ENCODE measurements at places on chromosomes 4 and X. TPM values are rescaled to one million over a fixed set of nuclear protein-coding genes. Genes with fewer than 3 reads are reported as not detected.

DNA sequence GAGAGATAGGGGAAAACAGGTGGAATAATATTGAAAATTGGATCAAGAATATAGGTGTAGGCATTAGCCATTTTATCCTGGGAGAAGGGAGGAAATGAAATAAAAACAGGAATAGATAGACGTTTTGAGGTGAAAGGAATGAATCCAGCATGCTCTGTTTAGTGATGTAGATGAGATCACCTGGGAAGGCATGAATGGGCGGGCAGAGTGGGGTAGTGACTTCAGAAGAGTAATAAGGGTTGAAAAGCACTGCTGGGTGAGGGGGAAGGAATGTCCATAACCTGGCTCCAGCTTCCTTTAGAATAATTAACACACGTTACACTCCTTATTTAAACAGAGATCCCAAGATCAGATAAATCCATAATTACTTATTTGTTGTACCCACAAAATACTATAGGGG is 191.1 kb upstream of the ANXA3 start:
- DNase-seq = no peak

DNA sequence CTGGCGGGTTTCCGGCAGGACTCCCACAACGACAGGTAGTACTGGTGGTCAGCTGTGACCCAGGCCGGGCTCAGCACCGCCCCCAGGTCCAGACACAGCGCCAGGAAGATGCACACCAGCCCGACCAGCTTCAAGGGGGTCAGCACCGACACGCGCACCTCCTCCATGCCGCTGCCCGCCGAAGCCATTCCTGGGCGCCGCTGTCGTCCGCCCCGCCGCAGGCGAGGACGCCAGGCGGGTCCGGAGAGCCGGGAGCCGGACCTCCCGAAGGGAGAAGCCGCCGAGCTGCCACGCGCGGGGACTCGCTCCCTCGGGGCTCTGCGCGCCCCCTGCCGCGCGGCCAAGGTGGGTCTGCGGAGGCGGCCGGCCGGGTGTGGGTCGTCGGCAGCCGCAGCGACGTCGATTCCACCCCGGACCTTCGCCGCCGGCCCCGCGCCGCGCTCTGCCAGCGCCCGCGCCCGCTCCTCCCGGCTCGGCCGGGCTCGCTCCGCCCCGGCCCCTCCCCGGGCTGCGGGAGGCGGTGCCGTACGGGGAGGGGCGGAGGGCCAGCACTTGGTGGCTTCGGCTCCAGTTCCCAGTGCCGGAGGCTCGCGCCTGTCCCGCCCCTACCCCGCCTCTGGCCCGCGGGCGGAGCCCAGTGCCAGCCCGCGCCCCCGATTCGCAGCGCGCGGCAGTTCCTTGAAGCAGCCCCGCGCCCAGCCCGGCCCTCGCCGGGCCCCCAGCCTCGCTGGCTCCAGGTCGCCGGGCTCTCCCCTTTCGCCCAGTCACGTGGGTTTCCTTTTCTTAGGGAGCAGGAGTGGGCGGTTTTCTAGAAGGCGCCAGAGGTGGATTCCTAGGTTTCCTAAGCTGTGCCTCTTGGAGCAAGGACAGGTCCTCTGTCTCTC is at the start of gene TMEM47:
TMEM47 (minus strand) TSS at position 444 of the 884 bp plus-strand sequence; CDS start at position 188, 256 bp downstream.
- peak; percentile 81 for DNase-seq

DNA sequence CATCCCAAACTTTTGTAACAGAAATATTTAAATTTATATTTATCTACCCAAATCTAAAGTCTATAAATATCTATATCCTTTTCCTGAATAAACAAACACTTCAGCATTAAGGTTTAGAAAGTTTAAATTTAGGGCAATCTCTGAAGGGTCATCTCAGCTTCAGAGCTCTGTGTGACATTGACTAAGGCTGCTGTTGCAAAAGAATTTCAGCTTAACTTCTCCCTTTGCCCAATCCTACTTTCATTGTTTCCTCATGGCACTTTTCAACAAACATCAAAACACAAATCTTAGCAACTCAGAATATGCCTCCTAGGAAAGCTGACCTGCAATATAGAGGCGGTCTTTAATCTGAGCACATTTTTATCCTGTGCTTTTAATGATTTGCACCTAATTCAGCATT is 79.7 kb upstream of the BANK1 start:
- DNase-seq = no peak

DNA sequence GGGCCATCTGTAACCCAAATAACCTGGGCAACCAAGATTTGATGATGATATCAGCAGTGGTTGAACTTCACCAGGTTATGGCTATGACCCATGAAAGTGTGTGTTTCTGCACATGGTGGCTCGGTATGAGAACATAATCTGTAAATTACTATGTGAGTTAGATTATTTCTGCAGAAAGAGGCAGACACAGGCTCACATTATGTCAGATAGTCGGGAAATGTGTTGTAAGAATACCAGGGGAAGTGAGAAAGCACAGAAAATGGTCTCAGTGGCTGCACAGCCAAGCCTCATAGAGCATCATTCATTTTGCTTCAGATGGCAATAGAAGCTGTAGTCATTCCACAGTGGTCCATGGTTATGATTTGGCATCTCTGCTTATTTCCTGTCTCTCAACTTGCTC is 63.0 kb upstream of the RBPJ start:
- no peak for DNase-seq

- DNase-seq = no peak
These were observed 512.3 kb upstream of the EPHA5 start for GRCh38 chr4:66182636-66183035.

DNA sequence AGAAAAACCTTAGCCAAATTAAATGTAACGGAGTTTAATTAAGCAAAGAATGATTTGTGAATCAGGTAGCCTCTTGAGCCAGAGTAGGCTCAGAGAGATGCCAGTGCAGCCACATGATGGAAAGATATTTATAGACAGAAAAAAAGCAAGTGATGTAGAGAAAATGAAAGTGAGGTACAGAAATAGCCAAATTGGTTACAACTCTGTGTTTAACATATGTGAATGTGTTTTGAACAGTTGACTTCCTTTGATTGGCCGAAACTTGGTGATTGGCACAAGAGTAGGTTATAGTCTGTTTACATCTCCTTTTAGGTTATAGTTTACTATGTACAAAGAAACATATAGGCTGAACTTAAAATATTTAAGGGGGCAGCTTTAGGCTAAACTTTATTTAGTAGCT is 459.9 kb upstream of the BOD1L1 start:
- no peak for DNase-seq

GRCh38 chr4:109009909-109010308 is 247.1 kb upstream of the ETNPPL start:
- DNase-seq = no peak

DNA sequence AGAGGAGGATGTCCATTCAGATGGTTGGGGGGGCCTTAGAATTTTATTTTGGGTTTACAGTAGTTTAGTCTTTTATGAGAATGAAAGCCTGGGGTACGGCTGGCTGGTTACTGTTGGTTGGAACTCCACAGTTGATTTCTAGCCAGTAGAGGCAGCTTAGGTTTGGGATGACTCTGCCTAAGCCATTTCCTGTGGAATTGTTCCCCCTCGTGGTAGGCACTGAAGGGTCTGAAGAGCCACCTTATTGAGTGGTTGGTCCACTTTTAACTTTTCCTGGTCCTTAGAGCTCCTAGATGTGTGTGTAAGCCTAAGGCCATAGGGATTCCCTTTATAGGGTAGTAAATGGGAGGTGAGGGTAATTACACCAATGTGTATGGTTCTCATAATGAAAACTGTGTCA is 19.7 kb downstream of the SPIN3 start:
- DNase-seq = no peak

- no peak for DNase-seq
These were observed 939.8 kb downstream of the GLUD2 start for GRCh38 chrX:121987163-121987562.

DNA sequence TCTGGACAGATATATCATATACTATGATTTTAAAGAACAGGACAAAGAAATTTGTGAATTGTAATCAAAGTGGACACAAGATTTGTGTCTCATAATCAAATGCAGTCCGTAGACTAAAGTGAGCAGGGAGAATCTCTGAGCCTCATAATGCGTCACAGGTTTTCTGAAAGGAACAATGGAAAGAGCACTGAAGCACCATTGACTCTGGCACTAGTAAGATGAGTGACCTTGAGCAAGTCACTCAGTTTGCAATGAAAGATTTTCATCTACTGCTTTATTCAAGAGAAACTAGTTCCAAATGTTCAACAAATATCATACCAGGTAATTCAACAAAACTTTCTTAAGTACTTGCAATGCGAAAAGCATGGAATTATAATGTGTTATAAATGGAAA is 315.3 kb downstream of the MAPK10 start:
- DNase-seq = no peak

DNA sequence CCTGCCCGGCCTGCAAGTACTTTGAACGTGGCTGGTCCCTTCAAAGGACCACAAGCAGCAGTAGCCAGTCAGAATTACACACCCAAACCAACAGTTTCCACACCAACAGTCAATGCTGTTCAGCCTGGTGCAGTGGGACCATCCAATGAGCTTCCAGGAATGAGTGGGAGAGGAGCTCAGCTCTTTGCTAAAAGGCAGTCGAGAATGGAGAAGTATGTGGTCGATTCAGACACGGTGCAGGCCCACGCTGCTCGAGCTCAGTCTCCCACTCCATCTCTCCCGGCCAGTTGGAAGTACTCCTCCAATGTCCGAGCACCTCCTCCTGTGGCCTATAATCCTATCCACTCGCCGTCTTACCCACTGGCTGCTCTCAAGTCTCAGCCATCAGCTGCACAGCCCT is 104.4 kb upstream of the MYOZ2 start:
- no peak for DNase-seq

DNA sequence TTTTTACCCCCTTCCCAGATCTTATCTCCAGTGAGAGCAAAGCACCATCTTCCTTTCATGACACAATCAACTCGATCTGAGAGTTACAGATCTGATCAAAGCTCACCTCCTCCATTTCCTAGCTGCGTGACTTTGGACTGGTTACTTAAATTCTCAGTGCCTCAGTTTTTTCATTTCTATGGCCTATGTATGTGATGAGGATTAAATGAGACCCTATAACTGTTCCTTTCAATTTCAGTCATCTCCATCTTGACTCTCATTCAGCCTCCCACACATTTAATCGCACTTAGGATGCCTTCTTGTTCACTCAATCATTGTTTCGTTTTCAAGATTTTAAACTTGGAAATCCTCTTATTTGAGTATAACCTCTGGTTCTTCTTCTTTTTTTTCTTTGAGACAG is 20.1 kb upstream of the CXCR3 start:
- DNase-seq = no peak

DNA sequence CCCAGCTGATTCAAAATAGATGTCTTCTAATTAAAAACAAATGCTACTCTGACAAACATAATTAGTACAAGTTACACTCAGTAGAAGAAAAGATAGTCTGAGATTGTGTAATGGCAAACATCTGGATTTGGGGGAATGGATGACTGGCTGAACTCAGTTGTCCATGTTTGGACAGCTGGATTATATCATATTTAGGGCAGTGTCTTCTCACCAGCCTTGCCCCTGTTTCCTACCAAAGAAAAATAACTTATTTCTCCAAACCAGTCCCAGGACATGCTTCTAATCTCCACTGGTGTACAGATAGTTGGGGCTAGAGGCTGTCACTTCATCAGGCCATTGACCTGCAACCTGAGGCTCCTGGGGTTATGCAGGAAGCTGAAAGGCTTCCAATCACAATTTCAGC is 237.3 kb downstream of the USP46 start:
- DNase-seq = no peak

DNA sequence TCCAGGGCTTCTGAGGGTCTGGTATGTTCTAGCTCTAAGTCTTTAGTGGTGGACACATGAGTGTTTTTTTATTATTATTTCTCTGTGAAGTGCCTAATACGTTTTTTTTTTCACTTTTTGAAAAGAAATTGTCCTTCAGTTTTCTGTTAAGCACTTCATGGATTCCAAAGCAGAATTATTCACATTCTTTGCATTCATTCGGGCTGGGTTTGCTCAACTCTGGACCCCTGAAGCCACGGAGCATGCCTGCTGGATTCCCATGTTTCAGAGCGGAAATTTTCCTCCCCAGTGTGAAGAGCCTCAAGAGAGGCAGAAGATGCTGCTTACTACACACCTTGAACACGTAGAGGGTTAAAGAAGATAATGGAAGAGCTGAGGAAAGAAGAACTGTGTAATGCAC is 107.5 kb downstream of the EGF start:
- no peak for DNase-seq

- DNase-seq = no peak
These were observed 56.2 kb downstream of the SMIM20 start for GRCh38 chr4:25970226-25970675.

DNA sequence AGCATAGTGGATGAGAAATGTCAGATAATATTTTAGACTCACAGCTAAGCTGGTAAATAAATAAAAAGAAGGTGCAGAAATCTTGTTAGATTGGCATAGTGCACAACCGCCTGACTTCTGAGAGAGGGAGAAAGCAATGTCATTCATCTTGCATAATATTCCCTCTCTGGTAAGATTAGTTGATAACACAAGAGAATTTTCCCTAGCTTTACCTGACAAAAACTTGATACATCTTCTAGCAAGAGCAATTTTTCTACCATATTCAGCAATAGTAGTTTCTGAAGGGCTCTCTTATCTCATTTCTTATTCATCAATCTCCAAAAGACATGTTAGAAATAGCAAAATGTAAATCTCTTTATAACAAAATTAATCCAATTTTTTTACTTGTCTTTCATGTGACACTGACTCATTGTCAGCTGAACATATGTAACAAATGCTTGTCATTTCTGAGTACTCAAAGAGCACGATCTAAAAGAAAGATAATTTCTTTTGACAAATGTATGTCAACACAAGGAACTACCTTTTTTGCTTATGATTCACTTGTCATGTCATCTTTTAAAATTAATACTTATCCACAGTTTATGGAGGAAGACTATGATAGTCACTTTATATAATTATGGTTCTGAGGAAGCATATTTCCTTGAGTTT is 240.0 kb downstream of the ARAP2 start:
- DNase-seq = no peak

DNA sequence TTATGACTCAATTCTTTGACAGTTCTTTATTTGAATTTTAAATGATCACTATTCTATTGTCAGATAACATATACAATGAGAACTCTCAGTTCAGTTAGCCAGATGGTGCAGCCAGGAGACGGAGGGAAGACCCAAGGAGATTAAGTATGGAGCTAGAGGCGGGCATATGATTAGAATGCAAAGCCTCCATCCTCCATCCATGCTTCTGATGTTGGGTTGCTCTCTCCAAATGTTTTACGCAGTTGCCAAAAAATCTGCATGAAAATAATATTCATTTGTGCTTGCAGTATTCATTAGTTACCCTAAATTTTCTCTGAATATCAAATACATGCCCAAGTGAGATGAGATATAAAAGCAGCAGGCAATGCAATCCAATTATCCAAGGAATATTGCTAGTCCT is 874.8 kb downstream of the C4orf33 start:
- no peak for DNase-seq

DNA sequence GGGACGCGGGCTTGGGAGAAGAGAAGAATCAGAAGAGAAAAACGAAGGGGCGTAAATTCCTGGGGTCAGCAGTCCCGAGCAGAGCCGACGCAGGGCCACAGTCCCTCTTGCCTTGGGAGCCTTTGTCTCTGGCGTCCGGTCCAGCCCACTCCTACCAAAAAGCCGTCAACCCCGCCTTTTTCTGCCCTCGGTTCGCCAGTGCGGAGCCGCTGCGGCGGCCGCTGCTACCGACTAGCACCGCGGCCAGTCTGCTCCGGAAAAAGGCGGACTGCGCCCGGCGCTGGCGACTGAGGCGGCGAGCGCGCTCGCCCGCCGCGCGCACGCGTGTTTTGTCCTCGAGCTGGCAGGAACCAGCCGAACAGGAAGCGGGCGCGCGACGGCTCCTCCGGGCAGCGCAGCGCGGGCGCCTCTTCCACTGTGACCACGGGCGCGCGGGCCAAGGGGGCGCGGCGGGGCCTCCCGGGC is 502 bp downstream of the HNRNPDL start:
- DNase-seq = no peak

The WNK3 gene
- 0.74 TPM for total RNA-seq

The IQCM gene
- total RNA-seq = not detected

The IL3RA gene
- total RNA-seq = 3.1 TPM

The TRIM75 gene
- not detected for total RNA-seq

The DNAAF6 gene
- total RNA-seq = not detected
